Right ventricle myocardium superior (tissue), 1 donor: ENCODE measurements at places on chromosomes 13 and 19. TPM values are rescaled to one million over a fixed set of nuclear protein-coding genes. Genes with fewer than 3 reads are reported as not detected.

GRCh38 chr13:29591310-29591709, 4.2 kb downstream of the SLC7A1 start:
- DNase-seq, result no peak

DNA sequence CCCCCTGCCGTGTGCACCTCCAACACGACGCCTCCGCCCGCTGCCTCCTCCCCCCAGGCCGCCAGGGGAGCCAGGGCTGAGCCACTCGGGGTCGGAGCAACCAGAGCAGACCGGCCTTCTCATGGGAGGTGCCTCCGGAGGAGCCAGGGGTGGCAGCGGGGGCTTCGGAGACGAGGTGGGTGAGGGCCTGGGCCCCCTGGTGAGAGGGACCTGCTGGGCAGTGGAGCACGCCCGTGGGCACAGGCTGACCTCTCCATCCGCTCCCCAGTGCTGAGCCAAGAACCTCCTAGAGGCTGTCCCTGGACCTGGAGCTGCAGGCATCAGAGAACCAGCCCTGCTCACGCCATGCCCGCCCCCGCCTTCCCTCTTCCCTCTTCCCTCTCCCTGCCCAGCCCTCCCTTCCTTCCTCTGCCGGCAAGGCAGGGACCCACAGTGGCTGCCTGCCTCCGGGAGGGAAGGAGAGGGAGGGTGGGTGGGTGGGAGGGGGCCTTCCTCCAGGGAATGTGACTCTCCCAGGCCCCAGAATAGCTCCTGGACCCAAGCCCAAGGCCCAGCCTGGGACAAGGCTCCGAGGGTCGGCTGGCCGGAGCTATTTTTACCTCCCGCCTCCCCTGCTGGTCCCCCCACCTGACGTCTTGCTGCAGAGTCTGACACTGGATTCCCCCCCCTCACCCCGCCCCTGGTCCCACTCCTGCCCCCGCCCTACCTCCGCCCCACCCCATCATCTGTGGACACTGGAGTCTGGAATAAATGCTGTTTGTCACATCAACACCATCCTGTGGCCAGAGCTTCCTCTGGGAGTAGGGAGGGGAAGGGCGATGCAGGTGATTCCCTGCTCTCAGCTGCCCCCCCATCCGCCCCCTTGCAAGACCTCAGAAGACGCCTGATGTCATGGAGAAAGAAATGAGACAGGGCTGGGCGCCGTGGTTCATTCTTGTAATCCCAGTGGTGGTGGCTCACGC, 12.0 kb downstream of the BCAM start:
- peak; percentile 76 for DNase-seq

GRCh38 chr13:44024167-44024845, 144.6 kb downstream of the LACC1 start:
- DNase-seq, result no peak

DNA sequence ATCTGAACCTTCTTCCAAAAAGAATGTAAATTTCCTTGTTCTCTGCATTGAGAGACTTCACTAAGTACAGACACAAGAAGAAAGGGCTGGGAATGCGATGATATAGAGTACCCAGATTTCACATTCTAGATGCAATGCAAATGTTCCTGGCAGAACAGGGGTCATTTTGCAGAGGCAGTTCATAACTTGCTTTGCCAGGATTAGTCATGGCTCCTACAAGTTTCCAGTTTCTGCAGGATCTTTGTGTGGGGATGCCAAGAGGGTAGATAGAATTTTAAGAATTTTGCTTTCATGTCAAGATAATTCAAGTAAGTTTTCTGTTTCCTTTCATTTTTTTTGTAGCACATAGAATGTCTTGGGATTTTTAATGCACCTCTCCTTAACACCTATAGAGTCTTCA, 181.2 kb downstream of the FGF9 start:
- DNase-seq, result no peak

DNA sequence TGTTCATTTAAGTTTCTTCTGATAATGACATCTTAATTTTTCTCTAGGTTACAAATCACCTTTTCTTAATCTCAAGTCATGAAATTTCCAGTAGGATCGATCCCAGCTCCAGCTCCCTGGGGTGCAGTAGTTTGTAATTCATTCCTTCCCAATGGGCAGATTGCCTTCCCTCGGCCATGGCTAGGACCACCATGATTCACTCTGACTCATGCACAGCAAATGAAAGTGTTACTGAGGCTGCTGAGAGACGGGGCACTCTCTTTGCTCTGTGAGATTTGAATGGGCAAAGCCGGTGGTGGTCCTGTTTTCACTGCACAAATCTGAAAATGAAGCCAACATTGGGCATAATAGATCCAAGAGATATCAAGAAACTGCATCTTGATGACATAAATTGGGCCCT, 202.8 kb upstream of the IRS2 start:
- DNase-seq, result no peak

GRCh38 chr19:2334986-2335846, 6.7 kb downstream of the SPPL2B start:
- DNase-seq, result no peak

DNA sequence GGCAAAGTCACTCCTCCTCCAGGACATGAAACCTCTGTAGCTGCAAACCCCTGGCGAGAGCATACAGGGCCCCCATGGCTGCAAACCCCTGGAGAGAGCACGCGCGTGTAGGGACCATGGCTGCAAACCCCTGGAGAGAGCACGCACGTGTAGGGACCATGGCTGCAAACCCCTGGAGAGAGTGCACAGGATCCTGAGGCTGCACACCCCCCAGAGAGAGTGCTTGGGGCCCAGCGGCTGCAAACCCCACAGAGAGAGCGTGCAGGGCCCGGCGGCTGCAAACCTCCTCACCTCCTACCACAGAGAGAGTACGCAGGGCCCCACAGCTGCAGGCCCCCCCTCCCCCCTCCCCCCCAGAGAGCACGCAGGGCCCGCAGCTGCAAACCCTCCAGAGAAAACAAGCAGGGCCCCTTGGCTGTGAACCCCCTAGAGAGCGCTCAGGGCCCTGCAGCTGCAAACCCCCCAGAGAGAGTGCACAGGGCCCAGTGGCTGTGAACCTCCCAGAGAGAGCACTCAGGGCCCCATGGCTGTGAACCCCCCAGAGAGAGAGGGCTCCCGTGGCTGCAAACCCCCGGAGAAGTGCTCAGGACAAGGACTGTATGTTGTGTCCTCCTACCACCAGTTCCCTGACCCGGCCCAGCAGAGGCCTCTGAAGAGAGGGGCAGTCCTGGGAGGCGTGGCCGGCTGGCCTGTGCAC, 7.3 kb downstream of the ADPRHL1 start:
- no peak for DNase-seq

DNA sequence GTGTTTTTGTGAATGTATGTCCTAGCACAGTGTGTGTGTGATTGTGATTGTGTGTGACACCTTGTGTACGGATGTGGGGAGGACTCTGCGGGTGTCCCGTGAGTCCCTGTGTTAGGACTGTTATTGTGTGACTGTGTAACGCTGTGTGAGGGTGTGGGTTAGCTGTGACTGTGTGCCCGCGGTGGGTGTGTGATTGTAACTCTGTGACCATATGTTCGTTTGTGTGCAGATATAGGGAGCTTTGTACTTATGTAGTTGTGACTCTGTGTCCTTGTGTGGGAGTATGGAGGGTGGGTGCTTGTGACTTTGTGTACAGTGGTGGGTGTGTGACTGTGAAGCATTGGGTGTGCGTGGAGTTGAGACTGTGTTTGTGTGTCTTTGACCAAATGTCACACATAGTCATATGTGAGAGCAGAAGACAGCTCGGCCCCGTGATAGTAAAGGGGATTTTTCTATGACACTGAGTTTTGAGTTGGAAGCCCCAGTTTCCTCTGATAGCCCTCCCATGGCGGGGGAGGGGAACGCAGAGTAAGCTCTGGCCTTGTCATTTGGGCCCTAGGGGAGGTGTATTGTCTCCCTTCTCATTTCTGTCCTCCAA, 949 bp upstream of the ZNF260 start:
- no peak for DNase-seq

DNA sequence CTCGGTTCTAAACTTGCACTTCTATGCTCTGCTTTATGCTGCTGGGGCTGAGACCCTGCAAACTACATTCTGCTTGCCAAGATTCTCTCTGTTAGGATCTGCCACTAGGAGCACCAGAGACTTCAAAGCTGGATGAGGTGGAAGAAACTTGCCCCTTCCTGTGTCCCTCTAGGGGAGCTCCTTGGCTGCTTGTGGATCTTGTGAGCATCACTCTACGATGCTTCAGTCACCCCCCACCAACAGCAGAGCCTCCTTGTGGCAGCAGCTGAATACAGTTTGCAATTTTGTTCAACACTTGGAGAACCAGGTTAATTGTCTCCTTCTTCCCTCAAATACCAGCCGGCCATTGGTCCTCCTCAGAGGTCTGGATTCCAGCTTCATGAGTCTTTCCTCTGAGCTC, 310.6 kb downstream of the FGF14 start:
- DNase-seq, result no peak

- peak; percentile 75 for DNase-seq
Observed at GRCh38 chr19:39110263-39110967, 15.2 kb upstream of the PAK4 start.

GRCh38 chr19:3987619-3988371, 2.5 kb upstream of the EEF2 start:
- DNase-seq, result peak; percentile 95

- DNase-seq, result no peak
Observed at GRCh38 chr19:42311657-42312056, 1.5 kb upstream of the TMEM145 start.

DNA sequence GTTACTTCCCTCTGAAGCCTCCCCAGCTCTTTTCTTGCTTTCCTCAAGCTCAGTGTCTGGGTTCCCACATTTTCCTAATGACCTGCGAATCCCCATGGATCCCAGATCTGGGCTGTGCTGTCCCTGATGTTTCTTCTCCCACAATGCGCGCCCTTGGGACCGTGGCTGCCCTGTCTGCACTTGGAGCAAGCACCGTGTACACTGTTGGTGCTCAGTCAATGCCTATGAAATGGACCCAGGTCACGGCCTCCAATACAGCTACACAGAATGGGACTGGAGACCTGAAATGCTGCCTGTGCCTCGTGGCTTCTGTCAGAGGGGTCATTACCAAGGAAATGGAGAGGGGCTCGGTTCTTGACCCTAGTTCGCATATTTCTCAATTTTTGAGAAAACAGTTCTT, 160.1 kb upstream of the SOX1 start:
- no peak for DNase-seq

DNA sequence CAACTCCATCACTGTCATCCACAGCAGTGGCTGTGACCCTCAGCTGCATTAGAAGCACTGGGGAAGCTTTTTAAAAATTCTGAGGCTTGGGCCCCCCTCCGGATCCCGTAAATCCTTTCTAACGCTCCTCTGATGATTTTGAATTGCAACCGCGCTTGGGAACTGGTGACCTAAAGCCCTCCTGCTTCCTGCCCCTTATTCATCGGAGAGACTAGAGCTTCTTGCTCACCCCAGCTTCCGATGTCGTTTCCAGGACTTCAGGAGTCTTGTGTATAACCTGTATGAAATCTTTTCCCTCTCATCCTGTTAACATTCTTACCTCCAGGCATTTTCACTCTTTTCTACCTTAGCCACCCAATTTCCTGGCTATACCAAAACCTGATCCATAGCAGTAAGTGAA, 14.8 kb downstream of the ZAR1L start:
- no peak for DNase-seq

DNA sequence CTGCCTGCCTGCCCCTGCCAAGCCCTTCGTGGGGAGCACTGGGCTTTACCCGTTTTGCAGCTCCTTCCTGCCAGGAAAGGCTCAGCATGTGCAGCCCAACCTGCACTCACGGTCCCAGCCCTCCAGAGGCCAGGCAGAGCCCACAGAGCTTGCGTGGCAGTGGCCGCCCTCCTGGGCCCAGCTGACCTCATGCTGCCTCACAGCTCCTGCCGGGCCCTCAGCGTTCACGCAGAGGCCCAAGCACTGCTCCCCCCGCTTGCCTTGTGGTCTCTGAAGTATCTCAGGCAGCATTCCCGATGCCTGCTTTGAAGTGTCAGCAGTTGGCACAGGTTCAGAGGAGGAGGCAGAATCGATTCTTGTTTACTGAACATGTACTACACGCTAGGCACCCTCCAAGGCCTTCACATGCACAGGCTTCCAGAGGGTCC, 32.5 kb downstream of the CAPN12 start:
- DNase-seq, result peak; percentile 68

GRCh38 chr19:56966697-56967299, 126.3 kb upstream of the PEG3 start:
- DNase-seq, result no peak

- no peak for DNase-seq
Observed at GRCh38 chr13:97715763-97716162, 237.7 kb upstream of the IPO5 start.

- no peak for DNase-seq
Observed at GRCh38 chr13:59721926-59722910, 441.5 kb downstream of the DIAPH3 start.

DNA sequence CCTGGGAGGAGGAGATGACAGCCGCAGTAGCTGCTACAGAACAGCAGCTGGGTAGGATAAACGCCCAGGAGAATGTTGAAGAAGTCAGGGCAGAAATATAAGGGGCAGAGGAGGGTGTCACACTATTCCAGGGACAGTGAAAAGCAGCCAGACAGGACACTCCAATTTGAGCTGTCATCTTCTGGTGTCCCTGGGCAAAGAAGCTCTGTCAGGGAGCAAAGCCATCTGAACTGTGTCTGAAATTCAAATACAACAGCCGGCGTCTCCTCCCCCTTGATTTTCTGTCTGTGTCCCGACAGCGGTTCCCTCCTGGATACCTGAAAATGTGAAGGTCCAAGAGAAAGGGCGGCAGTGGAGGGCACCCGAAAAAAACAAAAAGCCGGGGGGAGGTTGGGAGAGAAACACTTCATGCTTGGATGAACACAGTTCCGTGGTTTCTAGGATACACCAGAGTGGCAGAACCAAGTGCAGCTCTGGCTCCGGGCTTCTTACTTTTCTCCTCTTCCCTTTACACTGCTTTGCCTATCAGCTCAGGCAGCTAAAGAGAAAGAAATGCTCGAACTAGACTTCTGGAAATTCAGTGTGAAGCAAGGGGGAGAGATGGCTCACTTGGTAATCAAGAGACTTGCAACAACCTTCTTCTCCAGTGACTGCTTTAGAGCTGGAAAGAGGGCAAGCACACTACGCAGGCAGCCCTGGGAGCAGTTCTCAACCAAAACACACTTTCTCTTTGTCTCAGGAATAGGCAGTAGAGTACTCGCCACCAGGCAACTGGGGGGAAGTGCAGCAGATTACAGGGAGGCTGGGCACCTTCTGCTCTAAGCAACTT, 465.6 kb downstream of the ITGBL1 start:
- no peak for DNase-seq

The DAPK3 gene
- 70.5 TPM for total RNA-seq

The NLRP11 gene
- not detected for total RNA-seq

The OR7D2 gene
- total RNA-seq, result 0.22 TPM

The ZNF541 gene
- 0.35 TPM for total RNA-seq

The MCEMP1 gene
- 0.67 TPM for total RNA-seq

The RAP2A gene
- total RNA-seq, result 12.1 TPM

The SOHLH2 gene
- total RNA-seq, result not detected

The PTGIR gene
- 2.6 TPM for total RNA-seq

The REXO1 gene
- 13.6 TPM for total RNA-seq

The VAV1 gene
- 2.8 TPM for total RNA-seq

The NANOS3 gene
- 1.8 TPM for total RNA-seq

The NAT14 gene
- 2.9 TPM for total RNA-seq

The ZNF841 gene
- total RNA-seq, result 5.2 TPM

The NKG7 gene
- 2.3 TPM for total RNA-seq

The ACTMAP gene
- 5.2 TPM for total RNA-seq

The PDE4C gene
- total RNA-seq, result 1.8 TPM
